ENCODE measurements at places on chromosomes 6 and 20.

DNA sequence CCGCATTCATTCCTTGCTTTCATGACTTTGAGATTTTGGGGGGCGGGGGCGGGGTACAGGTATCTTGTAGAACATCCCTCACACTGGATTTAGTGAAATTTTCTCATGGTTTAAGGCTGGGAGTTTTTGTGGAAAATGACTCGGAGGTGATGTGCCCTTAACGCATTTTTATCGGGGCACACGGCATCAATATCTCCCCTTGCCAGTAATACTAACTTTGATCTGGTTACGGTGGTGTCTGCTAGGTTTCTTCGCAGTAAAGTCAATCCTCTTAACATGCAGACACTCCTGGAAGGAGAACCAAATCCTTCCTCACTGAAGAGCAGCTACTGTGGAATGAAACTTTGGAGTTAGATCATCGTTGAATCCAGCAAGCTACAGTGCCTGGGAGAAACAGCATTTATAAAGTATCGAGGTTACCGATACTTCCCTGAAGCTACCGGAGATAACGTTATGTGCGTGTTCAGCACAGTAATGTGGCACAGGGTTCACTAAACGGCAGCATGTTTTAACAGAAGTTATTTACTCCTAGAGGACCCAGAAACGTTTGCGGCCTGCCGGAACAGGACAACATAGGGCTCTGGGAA, 1.2 kb upstream of the DYNLRB1 start:
- no peak for DNase-seq

DNA sequence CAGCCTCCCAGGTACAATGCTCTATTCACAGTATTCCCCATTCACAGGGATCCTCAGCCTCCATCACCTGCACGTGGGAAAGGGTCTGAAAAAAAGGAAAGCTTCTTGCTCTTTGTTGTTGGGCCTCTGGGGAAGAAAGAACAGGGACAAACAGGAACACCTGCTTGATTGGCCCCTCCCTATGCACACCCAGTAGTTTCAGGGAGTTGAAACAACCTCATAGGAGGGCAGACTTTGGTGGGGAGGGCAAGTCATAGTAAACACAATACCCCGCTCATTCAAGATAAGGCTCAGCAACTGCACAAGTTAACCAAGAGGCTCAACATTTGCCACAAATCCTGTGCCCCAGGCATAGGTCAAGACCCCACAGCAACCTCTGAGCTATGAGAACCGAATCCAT, 1.7 kb downstream of the GHRH start:
- no peak for DNase-seq

- no peak for DNase-seq
Observed at GRCh38 chr6:46815130-46815529, 21.9 kb downstream of the MEP1A start.

GRCh38 chr6:4029687-4030086, 49.2 kb downstream of the FAM217A start:
- no peak for DNase-seq

DNA sequence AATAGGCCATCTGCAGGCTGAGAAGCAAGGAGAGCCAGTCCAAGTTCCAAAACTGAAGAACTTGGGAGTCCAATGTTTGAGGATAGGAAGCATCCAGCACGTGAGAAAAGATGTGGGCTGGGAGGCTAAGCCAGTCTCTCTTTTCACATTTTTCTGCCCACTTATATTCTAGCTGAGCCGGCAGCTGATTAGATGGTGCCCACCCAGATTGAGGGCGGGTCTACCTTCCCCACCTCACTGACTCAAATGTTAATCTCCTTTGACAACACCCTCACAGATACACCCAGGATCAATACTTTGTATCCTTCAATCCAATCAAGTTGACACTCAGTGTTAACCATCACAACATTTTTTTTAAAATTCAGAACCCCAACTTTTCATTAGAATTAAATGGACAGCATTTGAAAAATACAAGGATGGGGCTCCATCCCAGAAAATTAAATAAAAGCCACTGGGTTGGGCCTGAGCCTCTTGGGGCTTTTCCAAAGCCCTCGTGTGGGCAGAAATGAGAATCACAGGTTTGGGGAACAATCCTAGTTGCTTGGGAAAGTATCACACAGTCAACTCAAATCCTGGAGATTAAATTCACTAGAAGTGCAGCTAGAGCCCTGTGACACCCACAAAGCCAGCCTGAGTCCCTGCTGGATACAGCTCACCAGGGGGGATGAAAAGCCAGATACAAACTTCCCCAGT, 2.2 kb downstream of the CLDN20 start:
- no peak for DNase-seq

DNA sequence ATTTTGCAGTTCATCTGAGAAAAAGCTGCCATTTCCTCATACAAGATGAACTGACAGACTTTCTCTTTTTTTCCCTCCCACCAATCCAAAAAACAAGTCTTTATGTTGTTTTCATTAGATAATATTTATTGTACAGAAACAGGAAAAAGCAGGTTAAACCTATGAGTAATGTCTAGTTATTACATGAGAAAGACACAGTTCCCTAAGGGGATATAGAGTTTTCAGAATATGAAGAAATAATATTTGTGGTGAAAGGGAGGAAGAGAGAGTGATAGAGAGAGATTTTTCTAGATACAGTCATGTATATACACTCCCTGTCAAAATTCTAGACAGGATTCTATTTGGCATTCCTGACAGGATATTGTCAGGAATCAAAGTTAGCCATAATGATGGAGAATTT, 392.4 kb downstream of the BMP2 start:
- DNase-seq, result no peak

DNA sequence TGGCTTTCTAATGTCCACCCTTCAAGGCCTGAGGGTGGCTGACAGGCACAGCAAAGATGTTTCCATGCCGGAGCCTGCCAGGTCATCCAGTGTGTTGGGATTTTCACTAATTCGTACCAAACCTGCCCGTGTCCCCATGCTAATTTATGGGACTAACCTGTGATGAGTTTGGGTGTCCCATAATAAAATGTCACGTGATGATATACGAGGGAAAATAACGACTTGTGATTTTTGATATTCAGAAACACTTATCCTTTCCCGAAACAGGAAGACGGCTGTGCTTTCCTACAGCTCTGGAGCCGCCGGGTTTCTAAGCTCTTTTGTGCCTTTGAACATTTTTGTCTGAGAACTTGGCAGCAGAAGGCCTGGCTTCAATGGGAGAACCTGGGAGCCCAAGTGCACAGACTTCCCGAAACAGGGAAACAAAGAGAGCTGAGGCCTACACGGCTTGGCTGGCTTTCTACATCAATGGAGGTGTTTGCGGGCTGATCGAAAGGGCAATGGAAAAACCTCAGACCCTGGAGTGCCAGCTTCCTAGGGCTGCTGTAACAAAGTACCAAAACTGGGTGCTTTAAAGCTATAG, 171.9 kb upstream of the JARID2 start:
- DNase-seq, result no peak

GRCh38 chr6:7803214-7803613, 77.3 kb downstream of the BMP6 start:
- no peak for DNase-seq

DNA sequence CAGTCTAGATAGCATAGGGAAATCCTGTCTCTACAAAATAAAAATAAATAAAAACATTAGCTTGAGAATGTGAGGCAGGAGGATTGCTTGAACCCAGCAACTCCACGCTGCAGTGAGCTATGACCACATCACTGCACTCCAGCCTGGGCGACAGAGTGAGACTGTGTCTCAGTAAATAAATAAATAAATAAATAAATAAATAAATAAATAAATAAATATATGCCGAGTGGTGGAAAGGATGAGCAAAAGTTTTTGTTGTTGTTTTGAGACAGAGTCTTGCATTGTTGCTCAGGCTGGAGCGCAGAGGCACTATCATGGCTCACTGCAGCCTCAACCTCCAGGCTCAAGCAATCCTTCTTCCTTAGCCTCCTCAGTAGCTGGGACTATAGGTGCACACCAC, 53.4 kb downstream of the TFAP2A start:
- DNase-seq, result no peak

DNA sequence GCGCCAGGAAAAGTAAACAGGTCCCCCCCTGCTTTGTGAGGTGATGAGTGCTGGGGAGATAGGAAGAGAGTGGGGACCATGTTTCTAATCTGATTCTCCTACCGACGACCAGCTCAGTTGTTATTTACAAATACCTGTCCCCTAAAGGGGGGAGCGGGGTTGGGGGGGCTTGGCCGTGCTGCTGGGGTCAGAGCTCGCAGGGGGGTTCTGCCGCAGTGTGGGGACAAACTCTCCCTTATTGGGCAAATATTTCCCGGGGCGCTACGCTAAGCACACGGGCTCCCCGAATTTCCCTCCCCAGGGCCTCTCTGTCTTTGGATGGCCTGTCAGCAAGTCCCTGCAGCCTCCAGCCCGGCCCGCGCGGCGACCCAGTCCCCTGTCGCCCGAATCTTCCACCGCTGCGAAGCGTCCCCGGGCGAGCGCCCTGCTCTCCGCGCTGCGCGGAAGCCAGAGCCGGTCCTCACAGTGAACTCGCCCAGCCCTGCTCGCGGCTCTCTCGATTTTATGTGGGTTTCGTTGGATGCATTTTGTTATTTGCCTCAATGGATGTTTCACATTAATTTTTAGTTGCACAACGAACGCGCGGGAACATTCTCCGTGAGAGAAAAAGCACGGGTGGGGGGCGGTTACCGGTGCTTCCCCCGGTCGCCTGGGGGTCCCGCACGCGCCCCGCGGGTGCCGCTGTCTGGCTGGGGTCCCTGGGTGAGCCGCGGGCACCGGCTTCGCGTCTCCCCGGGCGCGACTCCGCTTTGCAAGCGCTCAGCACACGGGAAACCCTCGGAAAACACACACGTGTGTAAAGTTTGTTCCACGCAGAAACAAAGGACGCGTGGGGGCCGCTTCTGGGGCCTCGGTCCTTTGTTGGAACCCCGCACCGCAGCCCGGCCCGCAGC, 1.5 kb upstream of the STX16 start:
- DNase-seq, result no peak

DNA sequence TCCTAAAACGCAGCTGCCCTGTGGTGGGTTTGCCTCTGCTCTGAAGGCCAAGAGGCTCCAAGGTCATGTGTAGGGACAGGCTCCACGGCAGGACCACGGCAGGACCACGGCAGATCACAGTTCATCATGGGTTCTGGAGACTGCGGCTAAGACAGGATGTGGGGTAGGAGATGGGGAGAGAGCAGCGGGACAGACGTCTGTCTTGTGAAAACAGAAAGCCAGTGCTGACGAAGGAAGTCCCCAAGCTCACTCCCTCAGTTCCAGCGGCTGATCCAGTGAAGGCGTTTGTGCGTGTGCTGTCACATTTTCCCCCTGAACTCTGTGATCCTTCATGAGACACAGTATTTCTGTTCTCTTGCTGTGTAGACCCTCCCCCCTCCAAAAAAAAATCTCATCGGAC, 67.9 kb upstream of the PTGIS start:
- no peak for DNase-seq

GRCh38 chr6:163655217-163656121, 241.0 kb downstream of the QKI start:
- no peak for DNase-seq

GRCh38 chr6:19454001-19454720, 383.0 kb upstream of the ID4 start:
- DNase-seq, result no peak

GRCh38 chr6:41878246-41878645, 16.9 kb downstream of the USP49 start:
- DNase-seq, result no peak

DNA sequence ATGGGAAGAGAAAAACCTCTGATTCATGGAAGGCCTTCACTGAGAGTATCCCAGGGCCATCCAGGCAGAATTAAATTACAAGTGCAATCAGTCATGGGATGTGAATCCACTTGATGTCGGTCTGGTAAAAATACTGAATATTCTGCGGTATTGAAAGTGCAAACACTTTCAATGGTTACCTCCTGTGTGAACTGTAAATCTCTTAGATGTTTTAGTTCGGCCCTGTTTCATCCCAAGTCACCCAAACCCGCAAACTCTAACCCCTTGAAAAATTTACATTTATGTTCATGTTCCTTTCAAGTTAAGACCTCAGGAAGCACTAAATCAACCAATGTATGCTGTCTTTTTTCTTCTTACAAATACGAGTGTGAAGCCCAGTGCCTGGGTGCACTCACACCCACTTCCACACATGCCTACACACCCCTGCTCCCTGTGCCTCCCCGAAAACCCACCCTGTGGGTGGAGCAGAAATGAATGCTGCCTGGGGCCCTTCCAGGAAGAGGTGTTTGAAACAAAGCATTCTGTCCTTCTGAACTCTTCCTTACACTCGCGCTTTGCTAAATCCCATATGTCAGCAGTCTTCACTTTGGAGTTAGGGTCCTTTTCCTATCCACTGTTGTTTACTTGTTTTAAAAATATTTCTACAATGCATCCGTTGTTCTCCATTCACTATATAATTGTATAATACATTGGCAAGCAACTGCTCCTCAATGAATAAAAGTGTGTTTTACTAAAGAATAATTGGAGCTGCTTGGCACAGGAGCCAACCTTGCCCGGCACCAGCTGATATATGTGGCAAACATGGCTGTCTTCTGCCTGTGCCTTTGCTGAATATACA, 62.7 kb downstream of the FYN start:
- no peak for DNase-seq

DNA sequence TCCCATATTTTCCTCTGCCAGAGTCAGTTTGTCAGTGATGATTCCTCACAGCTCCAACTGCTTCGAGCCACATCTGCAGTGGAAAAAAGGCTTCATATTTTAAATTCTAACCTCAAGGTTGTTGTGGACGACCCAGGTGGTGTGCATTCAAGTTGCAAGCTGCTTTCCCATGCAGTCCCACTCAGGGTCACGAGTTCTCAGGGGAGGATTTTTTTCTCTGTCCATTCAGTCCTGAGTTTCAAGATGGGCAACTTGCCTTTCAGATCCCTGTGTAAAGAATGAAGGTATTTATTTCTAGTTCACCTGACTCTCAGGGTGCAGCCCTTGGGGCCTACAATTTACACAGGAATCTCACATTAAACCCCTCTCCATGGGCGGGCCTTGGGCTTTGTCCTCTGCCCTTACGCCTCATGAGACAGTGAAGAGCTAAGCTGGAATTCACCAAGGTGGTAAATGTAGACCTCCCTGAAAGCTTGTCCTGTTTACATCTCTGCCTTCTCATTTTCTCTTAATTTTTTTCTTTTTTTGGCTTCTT, 65.9 kb downstream of the TPD52L1 start:
- no peak for DNase-seq

DNA sequence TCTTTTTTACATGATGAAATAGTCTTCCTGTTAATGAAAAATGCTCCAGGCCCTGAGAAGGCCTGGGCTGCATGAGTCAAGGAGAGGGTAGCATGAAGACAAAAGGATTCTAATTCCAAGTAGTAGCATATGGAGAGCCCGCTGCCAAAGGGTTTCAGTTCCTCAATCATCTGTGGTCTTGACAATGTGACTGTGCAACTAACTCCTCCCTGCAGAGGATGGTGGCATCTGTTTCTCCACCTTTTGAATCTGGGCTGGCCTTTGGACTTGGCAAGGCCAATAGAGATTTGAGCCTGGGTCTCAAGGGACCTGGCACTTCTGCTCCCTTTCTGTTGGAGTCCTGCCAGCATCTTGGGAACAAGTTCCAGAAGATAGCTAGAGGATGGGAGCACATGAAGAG, 35.1 kb upstream of the ANKEF1 start:
- DNase-seq, result no peak

DNA sequence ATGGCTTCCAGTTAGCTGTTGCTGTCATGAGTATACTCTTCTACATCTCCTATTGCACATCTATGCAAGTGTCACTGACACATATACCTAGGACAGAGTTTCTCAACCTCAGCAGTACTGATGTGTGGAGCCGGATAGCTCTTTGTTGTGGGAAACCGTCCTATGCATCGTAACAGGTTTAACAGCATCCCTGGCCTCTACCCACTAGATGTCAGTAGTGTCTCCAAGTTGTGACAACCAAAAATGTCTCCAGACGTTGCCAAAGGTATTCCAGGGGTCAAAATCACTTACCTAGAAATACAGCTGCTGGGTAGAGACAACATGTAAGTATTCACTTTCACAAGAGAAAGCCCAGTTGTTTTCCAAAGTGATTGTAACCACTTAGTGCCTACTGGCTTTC, 637.6 kb downstream of the RNF144B start:
- DNase-seq, result peak; percentile 30

Measured in HepG2 (cell line).